Stimulated activated naive B cell treated with anti-CD40 and anti-IgM and Interleukin-4, amounts not matched to agents 10 μg/mL and 1 μg/mL and 100 μg/mL, for 72 hours (primary cell): ENCODE measurements at places on chromosomes 2 and 18.
A peak's percentile ranks its signal among the peaks of the same experiment; 100 is the strongest.

DNA sequence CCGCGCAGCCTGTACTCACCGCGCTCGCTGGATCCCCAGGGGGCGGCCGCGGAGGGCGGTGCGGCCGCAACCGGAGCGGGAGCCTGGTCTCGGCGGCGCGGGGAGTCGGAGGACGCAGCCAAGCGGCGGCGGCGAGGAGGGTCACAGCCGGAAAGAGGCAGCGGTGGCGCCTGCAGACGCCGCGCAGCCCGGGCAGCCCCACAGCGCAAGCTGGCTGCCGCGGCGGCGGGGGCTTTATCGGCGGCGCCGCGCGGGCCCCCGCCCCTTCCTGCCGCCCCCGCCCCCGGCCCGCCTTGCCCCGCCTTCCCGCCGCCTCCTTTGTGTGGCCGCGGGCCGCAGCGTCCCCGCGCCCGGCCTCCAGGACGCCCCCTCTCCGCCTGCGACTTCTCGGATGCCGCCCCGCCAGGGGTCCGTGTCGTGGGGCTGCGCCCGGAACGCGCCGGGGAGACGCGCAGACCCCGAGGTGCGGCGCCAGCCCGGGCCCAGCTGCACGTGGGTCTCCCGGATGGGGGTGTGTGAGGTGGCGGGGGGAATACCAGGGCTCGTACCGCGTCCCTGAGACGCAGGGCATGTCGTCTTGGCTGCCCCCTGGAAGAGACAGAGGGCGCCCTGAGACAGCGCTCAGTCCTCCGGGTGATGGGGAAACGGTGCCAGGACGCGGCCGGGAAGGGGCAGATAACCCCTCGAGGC, at the start of gene SERPINE2:
Gene SERPINE2, minus strand, starts transcription at position 207 of the 690 bp plus-strand sequence. CDS start 37,386 bp downstream, outside the sequence.
- peaks cover 56% of the 10 kb centered on the region for H3K27me3 ChIP-seq
- DNase-seq, result peak; percentile 33
- peak within 1 kb of the TSS; percentile 84 for H3K4me3 ChIP-seq
- H3K36me3 ChIP-seq, result no peaks in the 10 kb centered on the region

GRCh38 chr2:158968396-158969161, at the start of gene TANC1:
TSS of gene TANC1 (plus strand) at chr2:158968640. CDS start at chr2:159065911, 97,271 bp downstream.
- no peaks in the 10 kb centered on the region for H3K36me3 ChIP-seq
- peak within 1 kb of the TSS; percentile 83 for H3K4me3 ChIP-seq
- peaks cover 23% of the 10 kb centered on the region for H3K4me1 ChIP-seq
- H3K27ac ChIP-seq, result peak within 1 kb of the TSS; percentile 42
- peaks cover 67% of the 10 kb centered on the region for H3K27me3 ChIP-seq

- H3K36me3 ChIP-seq, result peaks cover 4% of the 10 kb centered on the region
- peaks cover 13% of the 10 kb centered on the region for H3K27me3 ChIP-seq
- no peak for DNase-seq
- no peak overlapping the region for H3K27ac ChIP-seq
- peaks cover 4% of the 10 kb centered on the region for H3K4me1 ChIP-seq
- H3K4me3 ChIP-seq, result peak overlapping the region; percentile 72
Measured at GRCh38 chr2:231412618-231412963, 17.1 kb downstream of the B3GNT7 start.

DNA sequence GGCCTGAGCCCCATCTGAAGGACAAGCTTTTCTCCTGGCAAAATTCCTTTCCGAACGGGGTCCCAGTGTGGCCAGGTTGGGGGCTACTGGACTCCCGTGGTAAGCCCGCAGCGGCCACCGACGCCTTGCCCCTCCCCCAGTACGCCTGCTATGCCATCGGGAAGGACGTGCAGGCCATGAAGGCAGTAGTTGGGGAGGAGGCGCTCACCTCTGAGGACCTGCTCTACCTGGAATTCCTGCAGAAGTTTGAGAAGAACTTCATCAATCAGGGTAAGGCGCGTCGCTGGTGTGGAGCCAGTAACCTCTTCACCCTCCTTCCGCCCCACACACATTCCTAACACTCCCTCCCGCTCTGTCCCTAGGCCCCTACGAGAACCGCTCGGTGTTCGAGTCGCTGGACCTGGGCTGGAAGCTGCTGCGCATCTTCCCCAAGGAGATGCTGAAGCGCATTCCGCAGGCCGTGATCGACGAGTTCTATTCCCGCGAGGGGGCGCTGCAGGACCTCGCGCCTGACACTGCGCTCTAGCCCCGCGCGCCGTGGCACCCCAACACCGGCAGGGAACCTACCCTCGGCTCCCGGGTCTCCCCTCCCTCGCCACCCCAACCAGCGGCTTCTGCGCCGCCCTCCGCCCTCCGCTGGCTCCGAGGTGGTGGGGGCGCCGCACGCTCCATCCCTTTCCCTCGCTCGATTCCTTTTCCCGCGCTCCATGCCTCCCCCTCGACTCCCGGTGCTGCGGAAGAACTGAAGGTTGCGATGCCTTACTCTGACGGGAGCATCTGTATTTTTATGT, 13.6 kb upstream of the ANKRD53 start:
- DNase-seq, result peak; percentile 63
- H3K27me3 ChIP-seq, result peaks cover 48% of the 10 kb centered on the region
- no peak overlapping the region for H3K27ac ChIP-seq
- peaks cover 4% of the 10 kb centered on the region for H3K4me1 ChIP-seq
- H3K4me3 ChIP-seq, result peak overlapping the region; percentile 87

- no peaks in the 10 kb centered on the region for H3K4me1 ChIP-seq
- DNase-seq, result no peak
- no peaks in the 10 kb centered on the region for H3K27me3 ChIP-seq
- no peaks in the 10 kb centered on the region for H3K36me3 ChIP-seq
- H3K27ac ChIP-seq, result no peak overlapping the region
Measured at GRCh38 chr2:14756981-14757657, 124.6 kb downstream of the LRATD1 start.

DNA sequence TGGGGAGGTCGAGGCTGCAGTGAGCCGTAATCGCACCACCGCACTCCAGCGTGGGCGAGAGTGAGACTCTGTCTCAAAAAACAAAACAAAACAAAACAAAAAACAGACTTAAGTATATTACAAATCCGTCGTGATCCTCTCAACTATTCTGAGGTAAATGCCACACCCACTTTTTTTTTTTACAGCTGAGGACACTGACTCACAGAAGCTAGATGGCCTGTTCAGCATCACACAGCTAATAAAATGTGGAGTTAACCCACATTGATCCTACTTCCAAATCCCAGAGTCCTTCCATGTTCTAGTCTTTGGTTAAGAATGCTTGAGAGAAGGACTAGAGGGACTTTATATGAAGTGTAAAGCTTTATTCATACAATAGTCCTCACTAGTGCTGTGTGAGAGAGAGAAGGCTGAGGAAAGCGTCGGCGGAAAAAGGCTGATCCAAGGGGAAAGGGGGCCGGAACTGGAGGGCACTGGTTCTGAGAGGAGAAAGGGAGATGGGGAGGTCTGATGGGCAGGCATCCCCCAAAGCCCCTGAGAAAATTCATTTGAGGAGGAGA, 627 bp downstream of the RNF25 start:
- no peaks in the 10 kb centered on the region for H3K27me3 ChIP-seq
- DNase-seq, result no peak
- peak overlapping the region; percentile 97 for H3K27ac ChIP-seq
- H3K4me3 ChIP-seq, result peak overlapping the region; percentile 100

GRCh38 chr2:182715121-182715891, 751 bp upstream of the DNAJC10 start:
- peak overlapping the region; percentile 56 for H3K27ac ChIP-seq
- no peak for DNase-seq
- no peaks in the 10 kb centered on the region for H3K27me3 ChIP-seq
- H3K4me3 ChIP-seq, result no peak overlapping the region

DNA sequence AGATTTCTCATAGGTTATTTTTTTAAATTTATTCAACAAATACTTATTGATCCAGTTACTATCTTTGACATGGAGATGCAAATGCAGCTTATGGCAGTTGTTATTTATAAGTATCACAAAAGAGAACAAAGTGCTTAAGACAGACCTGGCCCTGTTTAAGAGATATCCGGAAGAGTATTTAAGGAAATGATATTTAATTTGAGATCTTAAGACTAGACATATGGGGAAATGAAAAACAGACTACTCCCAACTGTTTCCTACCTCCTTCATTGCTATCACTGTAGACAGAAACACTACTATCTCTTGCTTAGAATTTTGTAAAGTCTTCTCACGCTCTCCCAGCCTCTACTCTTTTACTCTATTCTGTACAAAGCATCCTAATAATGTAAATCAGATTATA, 36.0 kb downstream of the RPRD1A start:
- peaks cover 33% of the 10 kb centered on the region for H3K36me3 ChIP-seq
- H3K27ac ChIP-seq, result peak overlapping the region; percentile 74
- peaks cover 38% of the 10 kb centered on the region for H3K4me1 ChIP-seq
- peak overlapping the region; percentile 9 for H3K4me3 ChIP-seq

- H3K27ac ChIP-seq, result peak overlapping the region; percentile 47
- DNase-seq, result no peak
- H3K4me1 ChIP-seq, result peaks cover 31% of the 10 kb centered on the region
- H3K36me3 ChIP-seq, result peaks cover 4% of the 10 kb centered on the region
- no peaks in the 10 kb centered on the region for H3K27me3 ChIP-seq
Measured at GRCh38 chr2:219289537-219290361, 10.6 kb downstream of the DNAJB2 start.

GRCh38 chr2:216274194-216274840, 98.0 kb downstream of the MARCHF4 start:
- no peaks in the 10 kb centered on the region for H3K36me3 ChIP-seq
- H3K27me3 ChIP-seq, result peaks cover 39% of the 10 kb centered on the region
- no peak for DNase-seq
- H3K27ac ChIP-seq, result no peak overlapping the region
- H3K4me3 ChIP-seq, result no peak overlapping the region
- H3K4me1 ChIP-seq, result no peaks in the 10 kb centered on the region

- DNase-seq, result no peak
- H3K4me1 ChIP-seq, result peaks cover 1% of the 10 kb centered on the region
- no peak overlapping the region for H3K4me3 ChIP-seq
- H3K36me3 ChIP-seq, result peaks cover 40% of the 10 kb centered on the region
- no peak overlapping the region for H3K27ac ChIP-seq
Measured at GRCh38 chr18:21857871-21858270, 117.3 kb downstream of the MIB1 start.

- DNase-seq, result no peak
- H3K4me3 ChIP-seq, result no peak overlapping the region
- H3K27me3 ChIP-seq, result no peaks in the 10 kb centered on the region
- no peak overlapping the region for H3K27ac ChIP-seq
- H3K4me1 ChIP-seq, result peaks cover 12% of the 10 kb centered on the region
Measured at GRCh38 chr2:112923237-112923966, 12.4 kb downstream of the IL37 start.

- H3K27me3 ChIP-seq, result peaks cover 11% of the 10 kb centered on the region
- DNase-seq, result no peak
- H3K27ac ChIP-seq, result no peak overlapping the region
- peaks cover 12% of the 10 kb centered on the region for H3K4me1 ChIP-seq
- H3K4me3 ChIP-seq, result no peak overlapping the region
Measured at GRCh38 chr2:161995553-161996016, 78.4 kb downstream of the DPP4 start.

DNA sequence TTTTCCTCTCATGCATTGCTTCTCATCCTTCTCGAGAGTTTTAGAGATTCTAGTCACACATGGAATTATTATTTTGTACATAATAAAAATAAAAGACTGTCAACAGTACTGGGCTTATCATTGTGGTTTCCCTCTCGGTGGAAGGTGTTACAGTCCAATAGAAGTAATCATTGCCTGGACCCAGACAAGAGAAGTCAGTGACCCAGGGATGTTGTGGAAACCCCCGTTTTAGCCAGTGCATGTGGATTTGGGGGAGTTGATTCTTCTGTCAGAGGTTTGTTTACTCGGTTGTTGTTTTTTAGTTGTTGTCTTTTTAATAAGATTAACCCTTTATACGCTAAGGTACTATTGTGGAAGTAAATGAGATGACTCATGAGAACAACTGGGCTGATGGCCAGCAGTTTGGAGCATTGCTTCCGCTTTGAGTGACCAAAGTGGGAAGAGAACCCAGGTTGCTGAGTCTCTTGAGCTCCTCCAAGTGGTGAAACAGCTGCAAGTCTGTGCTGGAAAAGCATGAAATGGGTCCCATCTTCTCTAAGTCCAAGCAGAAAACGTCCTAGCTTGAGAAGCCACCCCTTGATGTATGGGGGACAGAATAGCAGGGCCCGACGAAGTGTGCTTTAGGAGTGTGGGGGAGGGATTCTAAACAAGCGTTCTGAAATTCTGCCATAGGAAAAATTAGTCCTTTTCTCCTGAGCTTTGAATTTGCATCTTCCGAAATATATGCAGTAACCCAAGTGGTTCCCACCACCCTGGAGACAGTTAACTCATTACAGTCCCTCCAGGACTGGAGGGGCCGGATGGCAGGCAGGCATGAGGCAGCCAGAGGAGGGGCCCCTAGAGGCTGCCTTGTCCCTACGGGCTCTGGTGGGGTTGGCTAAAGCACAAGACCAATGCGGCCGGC, 61.8 kb upstream of the GPR45 start:
- H3K4me1 ChIP-seq, result peaks cover 35% of the 10 kb centered on the region
- H3K4me3 ChIP-seq, result no peak overlapping the region
- H3K27ac ChIP-seq, result no peak overlapping the region
- no peak for DNase-seq
- H3K27me3 ChIP-seq, result peaks cover 7% of the 10 kb centered on the region
- H3K36me3 ChIP-seq, result no peaks in the 10 kb centered on the region

GRCh38 chr2:161111531-161111930, 48.7 kb upstream of the TANK start:
- no peaks in the 10 kb centered on the region for H3K27me3 ChIP-seq
- DNase-seq, result no peak
- no peak overlapping the region for H3K27ac ChIP-seq
- no peaks in the 10 kb centered on the region for H3K36me3 ChIP-seq
- no peak overlapping the region for H3K4me3 ChIP-seq
- peaks cover 16% of the 10 kb centered on the region for H3K4me1 ChIP-seq

- peaks cover 15% of the 10 kb centered on the region for H3K27me3 ChIP-seq
- H3K4me1 ChIP-seq, result no peaks in the 10 kb centered on the region
- DNase-seq, result no peak
- H3K4me3 ChIP-seq, result no peak overlapping the region
Measured at GRCh38 chr2:121884511-121884921, 129.1 kb downstream of the TSN start.

- H3K27ac ChIP-seq, result no peak overlapping the region
- DNase-seq, result no peak
- H3K4me3 ChIP-seq, result no peak overlapping the region
- H3K36me3 ChIP-seq, result no peaks in the 10 kb centered on the region
- no peaks in the 10 kb centered on the region for H3K27me3 ChIP-seq
Measured at GRCh38 chr2:188306271-188306670, 14.6 kb downstream of the GULP1 start.

GRCh38 chr2:212424082-212424481, 114.5 kb downstream of the ERBB4 start:
- DNase-seq, result no peak
- H3K27ac ChIP-seq, result no peak overlapping the region
- H3K27me3 ChIP-seq, result no peaks in the 10 kb centered on the region
- no peaks in the 10 kb centered on the region for H3K36me3 ChIP-seq

GRCh38 chr18:48119204-48119603, 188.7 kb upstream of the SMAD2 start:
- no peaks in the 10 kb centered on the region for H3K36me3 ChIP-seq
- no peak overlapping the region for H3K27ac ChIP-seq
- H3K4me1 ChIP-seq, result no peaks in the 10 kb centered on the region
- H3K27me3 ChIP-seq, result peaks cover 20% of the 10 kb centered on the region

DNA sequence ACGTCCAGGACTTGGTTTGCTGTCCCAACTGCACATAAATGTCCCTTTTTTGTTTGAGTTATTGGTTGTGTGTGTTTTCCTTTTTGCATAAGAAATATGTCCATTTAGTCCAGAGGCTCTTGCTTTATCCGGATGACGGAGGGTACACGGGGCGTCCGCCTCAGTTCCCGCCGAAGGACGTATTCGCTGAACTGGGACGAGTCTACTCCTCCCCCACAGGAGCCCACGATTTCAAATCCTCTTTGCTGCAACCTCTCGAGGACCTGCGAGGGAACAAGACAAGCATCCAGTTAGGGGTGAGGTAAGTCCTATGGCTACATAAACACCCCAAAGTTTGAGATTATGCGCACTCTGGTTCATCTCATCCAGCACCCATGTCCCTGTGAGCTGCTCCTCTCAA, 92.7 kb downstream of the KCTD1 start:
- H3K27ac ChIP-seq, result no peak overlapping the region
- H3K4me1 ChIP-seq, result peaks cover 10% of the 10 kb centered on the region
- H3K4me3 ChIP-seq, result no peak overlapping the region
- peaks cover 6% of the 10 kb centered on the region for H3K27me3 ChIP-seq
